Muscle of back (tissue), 13 donors: ENCODE measurements at places on chromosomes 5 and 9. TPM values are rescaled to one million over a fixed set of nuclear protein-coding genes. Genes with fewer than 3 reads are reported as not detected.

CARD9 gene
- 1.3 TPM for polyA plus RNA-seq

FGFR4 gene
- 138 TPM for polyA plus RNA-seq

SLC6A19 gene
- 0.03 TPM for polyA plus RNA-seq

FAM221B gene
- 0.08 TPM for polyA plus RNA-seq

C9orf40 gene
- 5.9 TPM for polyA plus RNA-seq

KLHL3 gene
- 3.9 TPM for polyA plus RNA-seq

MARCHF11 gene
- polyA plus RNA-seq = not detected

SLC34A1 gene
- polyA plus RNA-seq = not detected

SLC6A3 gene
- not detected for polyA plus RNA-seq

IL31RA gene
- polyA plus RNA-seq = 1.8 TPM

TRPM6 gene
- polyA plus RNA-seq = 0.10 TPM

TMEM215 gene
- polyA plus RNA-seq = 1.9 TPM

STPG3 gene
- polyA plus RNA-seq = 0.50 TPM

QRFP gene
- polyA plus RNA-seq = 0.25 TPM

PCDHB13 gene
- 2.6 TPM for polyA plus RNA-seq

SPINK6 gene
- not detected for polyA plus RNA-seq
